ENCODE measurements at places on chromosomes 12 and 14.

DNA sequence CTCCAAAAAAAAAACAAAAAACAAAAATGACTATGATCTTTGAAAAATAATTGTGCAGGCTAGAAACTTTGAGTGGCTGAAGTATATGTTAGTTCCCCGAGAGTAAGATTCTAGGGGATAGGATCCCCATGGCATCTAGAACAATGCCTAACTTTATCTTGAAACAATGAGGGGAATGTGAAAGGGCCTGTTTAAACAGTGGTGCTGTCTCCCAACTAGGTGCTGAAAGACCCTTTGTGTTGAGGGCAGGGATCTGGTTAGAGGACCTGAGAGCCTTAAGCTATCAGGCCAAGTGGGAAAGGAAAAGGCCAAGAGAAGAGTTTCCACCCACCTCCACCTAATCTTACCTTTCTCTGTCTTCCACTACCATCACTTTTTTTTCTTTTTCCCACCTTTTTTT, 6.8 kb upstream of the YLPM1 start:
- no peaks in the 10 kb centered on the region for H3K27me3 ChIP-seq
- no peak for DNase-seq
- H3K4me1 ChIP-seq: no peaks in the 10 kb centered on the region
- no peak overlapping the region for H3K4me3 ChIP-seq

DNA sequence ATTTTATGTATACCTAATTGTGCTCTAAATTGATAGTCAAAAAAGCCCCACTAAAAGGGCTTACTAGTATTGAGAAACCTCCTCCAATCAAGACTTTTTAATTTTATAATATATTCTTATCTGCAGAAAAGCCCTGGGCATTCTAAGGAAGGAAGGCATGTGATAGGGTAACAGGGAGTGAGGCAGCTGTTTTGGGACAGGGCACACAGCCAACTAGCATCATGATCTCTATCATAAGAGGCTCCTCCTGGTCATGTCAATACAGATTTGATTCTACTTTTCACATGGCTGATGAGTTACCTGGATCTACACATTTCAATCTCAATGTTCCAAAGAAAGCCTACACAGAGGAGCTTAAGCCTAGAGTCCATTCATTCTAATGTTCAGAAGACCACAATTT, 9.1 kb downstream of the ADAM20 start:
- no peak overlapping the region for H3K4me3 ChIP-seq
- no peak overlapping the region for H3K27ac ChIP-seq
- H3K27me3 ChIP-seq: no peaks in the 10 kb centered on the region
- peaks cover 4% of the 10 kb centered on the region for H3K36me3 ChIP-seq
- no peak for DNase-seq
- no peaks in the 10 kb centered on the region for H3K4me1 ChIP-seq

- H3K36me3 ChIP-seq: no peaks in the 10 kb centered on the region
- peaks cover 3% of the 10 kb centered on the region for H3K4me1 ChIP-seq
- H3K27ac ChIP-seq: no peak overlapping the region
- peaks cover 5% of the 10 kb centered on the region for H3K27me3 ChIP-seq
- DNase-seq: peak; percentile 71
- no peak overlapping the region for H3K4me3 ChIP-seq
Observed at GRCh38 chr12:48796976-48797375, 8.1 kb upstream of the ADCY6 start.

GRCh38 chr12:47068539-47068938, 10.9 kb upstream of the PCED1B start:
- H3K36me3 ChIP-seq: no peaks in the 10 kb centered on the region
- H3K27me3 ChIP-seq: no peaks in the 10 kb centered on the region
- H3K4me1 ChIP-seq: no peaks in the 10 kb centered on the region
- H3K4me3 ChIP-seq: no peak overlapping the region
- H3K27ac ChIP-seq: no peak overlapping the region

GRCh38 chr14:102923201-102923924, 900 bp downstream of the AMN start:
- no peak overlapping the region for H3K4me3 ChIP-seq
- peaks cover 69% of the 10 kb centered on the region for H3K27me3 ChIP-seq
- H3K27ac ChIP-seq: no peak overlapping the region
- no peak for DNase-seq

GRCh38 chr12:49983892-49984291, 11.1 kb downstream of the AQP6 start:
- peak; percentile 51 for DNase-seq
- no peak overlapping the region for H3K27ac ChIP-seq
- H3K4me3 ChIP-seq: no peak overlapping the region
- peaks cover 18% of the 10 kb centered on the region for H3K36me3 ChIP-seq

DNA sequence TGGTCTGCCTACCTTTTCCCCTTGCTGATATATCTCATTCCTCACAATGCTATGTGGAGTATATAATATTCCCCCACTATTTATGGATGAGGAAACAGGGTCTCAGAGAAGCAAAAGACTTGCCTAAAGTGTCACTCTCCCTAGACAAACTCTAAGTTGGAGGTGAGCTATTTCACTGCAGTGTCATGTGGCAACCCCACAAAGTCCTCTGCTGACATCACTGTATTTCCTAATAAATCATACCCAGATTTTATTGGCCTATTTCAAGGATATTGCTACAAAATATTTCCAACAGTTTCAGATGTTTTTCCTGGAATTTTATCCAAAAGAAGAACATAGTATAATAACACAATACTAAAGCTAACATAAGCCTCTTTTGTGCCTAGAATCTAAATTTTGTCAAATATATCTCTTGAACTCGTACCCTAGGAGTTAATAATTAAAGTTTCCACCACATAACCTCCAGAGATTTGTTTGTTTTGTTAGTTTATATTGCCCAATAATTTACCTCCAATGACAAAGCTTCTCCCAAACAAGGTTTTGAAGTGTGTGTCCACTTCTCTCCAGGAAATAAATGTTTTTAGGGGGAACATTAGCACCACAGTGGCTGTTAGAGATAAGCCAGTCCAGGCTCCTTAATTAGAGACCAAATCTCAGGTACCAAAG, 215.1 kb downstream of the ASCL1 start:
- no peak overlapping the region for H3K27ac ChIP-seq
- no peak for DNase-seq
- no peaks in the 10 kb centered on the region for H3K4me1 ChIP-seq

DNA sequence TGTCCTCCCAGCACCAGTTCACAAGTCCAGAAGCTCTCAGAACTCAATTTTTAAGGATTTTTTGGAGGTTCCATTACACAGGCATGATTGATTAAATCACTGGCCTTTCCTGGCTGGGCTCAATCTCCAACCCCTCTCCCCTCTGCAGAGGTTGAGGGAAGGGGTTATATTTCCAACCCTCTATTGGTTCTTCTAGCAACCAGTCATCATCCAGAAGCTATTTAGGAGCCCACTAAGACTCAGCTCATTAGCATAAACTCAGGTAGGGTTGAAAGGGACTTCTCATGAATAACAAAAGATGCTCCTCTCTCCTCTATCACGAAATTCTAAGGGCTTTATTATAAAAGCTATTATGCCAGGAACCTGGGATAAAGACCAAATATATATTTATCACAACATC, 41.5 kb downstream of the SPPL3 start:
- no peaks in the 10 kb centered on the region for H3K4me1 ChIP-seq
- H3K4me3 ChIP-seq: no peak overlapping the region
- no peak overlapping the region for H3K27ac ChIP-seq

GRCh38 chr12:57094208-57095160, 5.6 kb downstream of the NAB2 start:
- no peak overlapping the region for H3K4me3 ChIP-seq
- H3K36me3 ChIP-seq: peaks cover 76% of the 10 kb centered on the region
- no peaks in the 10 kb centered on the region for H3K27me3 ChIP-seq
- no peak overlapping the region for H3K27ac ChIP-seq
- peaks cover 27% of the 10 kb centered on the region for H3K4me1 ChIP-seq
- DNase-seq: no peak

DNA sequence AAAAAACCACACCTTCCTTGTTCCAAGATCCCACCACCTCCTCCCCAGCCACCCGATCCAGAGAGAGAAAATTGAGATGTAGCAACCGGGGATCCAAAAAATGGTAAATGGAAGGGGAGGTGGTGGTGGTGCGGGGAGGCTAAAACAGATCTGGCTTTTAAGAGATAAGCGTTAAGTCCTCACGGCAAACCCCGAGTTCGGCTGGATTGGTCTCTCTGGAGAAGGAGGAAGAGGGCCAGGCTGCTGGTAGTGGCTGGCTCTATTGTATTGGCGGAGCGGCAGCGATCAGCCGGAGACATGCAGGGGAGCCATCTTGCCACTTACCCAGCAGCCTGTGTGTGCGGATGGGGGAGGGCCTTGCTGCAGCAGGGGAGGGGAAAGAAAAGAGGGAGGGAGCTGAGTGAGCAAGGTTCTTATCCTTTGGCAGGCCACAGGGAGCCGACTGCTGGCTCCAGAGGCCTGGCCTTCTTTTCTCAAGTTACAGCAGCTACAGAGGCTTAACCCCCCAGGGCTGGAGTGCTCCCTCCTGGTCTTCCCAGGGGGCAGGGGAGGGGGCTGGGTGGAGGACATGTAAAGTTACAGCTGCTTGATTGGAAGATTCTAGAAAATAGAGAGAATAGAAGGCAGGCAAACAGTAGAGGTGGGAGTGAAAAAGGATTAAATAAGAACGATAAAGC, 14.1 kb upstream of the CDH24 start:
- peak; percentile 94 for DNase-seq
- H3K36me3 ChIP-seq: peaks cover 63% of the 10 kb centered on the region
- peaks cover 32% of the 10 kb centered on the region for H3K4me1 ChIP-seq
- H3K27ac ChIP-seq: peak overlapping the region; percentile 92

GRCh38 chr12:89883630-89884389, 175.2 kb upstream of the ATP2B1 start:
- H3K27ac ChIP-seq: no peak overlapping the region
- DNase-seq: no peak
- H3K4me3 ChIP-seq: no peak overlapping the region
- H3K36me3 ChIP-seq: no peaks in the 10 kb centered on the region

GRCh38 chr14:72554401-72554800, 339.5 kb downstream of the DPF3 start:
- no peak overlapping the region for H3K27ac ChIP-seq
- no peak overlapping the region for H3K4me3 ChIP-seq
- DNase-seq: no peak
- no peaks in the 10 kb centered on the region for H3K27me3 ChIP-seq

- no peaks in the 10 kb centered on the region for H3K4me1 ChIP-seq
- DNase-seq: no peak
- H3K27me3 ChIP-seq: no peaks in the 10 kb centered on the region
Observed at GRCh38 chr12:127797918-127798317, 469.1 kb upstream of the TMEM132C start.

DNA sequence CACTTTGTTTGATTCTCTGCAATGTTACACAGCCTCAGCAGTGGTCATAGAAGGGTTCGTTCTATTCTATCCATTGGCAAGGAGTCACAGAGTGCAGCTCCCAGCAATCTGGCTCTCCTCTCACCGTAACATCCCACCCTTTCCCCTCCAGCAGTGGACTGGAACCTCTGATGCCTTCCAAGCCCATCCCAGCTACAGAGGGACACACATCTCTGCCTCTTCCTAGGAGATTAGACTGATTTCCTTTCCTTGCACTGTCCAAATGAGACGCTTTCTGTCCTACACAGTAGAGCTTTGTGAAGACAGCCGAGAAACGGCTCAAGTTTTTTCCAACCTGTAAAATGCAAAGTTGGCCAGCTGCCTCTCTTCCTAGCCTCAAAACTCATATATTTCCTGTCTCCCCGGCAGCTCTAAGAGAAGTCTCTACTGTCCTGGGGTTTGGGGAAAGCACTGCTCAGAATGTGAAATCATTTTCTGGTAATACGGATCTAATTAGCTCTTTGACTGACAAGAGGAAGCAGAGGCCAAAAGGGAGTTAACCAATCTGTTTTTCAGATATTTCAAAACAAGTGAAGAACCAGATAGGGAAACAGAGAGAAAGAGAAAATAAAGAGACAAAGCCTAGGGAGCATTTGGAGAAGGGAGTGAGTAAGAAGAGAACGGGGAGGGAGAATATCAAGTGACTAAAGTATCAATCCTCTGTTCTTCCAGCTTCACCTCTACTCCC, 516 bp downstream of the NINJ2 start:
- no peaks in the 10 kb centered on the region for H3K27me3 ChIP-seq
- H3K4me1 ChIP-seq: peaks cover 20% of the 10 kb centered on the region
- no peak for DNase-seq
- H3K36me3 ChIP-seq: no peaks in the 10 kb centered on the region

GRCh38 chr12:66549050-66549389, 129.9 kb downstream of the GRIP1 start:
- H3K36me3 ChIP-seq: no peaks in the 10 kb centered on the region
- no peaks in the 10 kb centered on the region for H3K27me3 ChIP-seq
- DNase-seq: no peak

DNA sequence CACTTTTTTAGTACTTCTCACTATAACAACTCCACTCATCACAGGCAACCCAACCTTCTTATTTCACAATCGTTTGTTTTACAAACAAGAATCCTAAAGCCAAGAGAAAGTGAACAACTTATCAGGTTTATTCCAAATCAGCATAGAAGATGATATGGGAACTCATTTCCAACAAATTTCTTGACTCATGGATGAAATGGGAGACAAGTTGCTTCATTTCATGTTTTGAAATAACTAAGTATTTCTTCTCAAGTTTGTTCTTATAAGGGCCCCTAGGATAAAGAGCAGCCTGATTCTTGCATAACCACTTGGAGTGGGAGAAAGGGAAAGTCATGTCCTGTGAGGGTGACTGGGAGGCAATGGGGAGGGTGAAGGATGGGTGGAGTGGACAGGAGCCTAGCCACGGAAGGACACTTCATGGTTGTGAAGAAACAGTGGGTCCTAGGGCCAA, 168.3 kb downstream of the DUSP6 start:
- H3K27ac ChIP-seq: no peak overlapping the region
- H3K4me3 ChIP-seq: no peak overlapping the region
- peaks cover 4% of the 10 kb centered on the region for H3K4me1 ChIP-seq
- no peaks in the 10 kb centered on the region for H3K27me3 ChIP-seq
- no peak for DNase-seq
- H3K36me3 ChIP-seq: no peaks in the 10 kb centered on the region

DNA sequence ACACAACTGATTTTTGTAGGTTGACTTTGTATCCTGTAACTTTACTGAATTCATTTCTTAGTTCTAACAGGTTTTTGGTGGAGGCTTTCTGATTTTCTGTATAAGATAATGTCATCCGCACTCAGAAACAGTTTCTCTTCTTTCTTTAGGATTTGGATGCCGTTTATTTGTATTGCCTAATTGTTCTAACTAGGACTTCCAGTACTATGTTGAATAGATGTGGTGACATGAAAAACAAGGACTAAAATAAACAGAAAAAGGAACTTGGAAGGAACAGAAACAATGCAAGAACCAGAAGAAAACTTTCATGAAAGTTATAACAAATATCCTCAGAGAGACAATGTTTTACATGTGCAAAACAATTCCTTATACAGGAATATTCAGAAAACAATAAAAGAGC, 100.3 kb downstream of the GTF2A1 start:
- H3K27me3 ChIP-seq: no peaks in the 10 kb centered on the region
- H3K36me3 ChIP-seq: no peaks in the 10 kb centered on the region
- H3K4me3 ChIP-seq: no peak overlapping the region
- no peaks in the 10 kb centered on the region for H3K4me1 ChIP-seq
